Amygdala (tissue), 56 donors: ENCODE measurements at places on chromosomes 7 and 10.

DNA sequence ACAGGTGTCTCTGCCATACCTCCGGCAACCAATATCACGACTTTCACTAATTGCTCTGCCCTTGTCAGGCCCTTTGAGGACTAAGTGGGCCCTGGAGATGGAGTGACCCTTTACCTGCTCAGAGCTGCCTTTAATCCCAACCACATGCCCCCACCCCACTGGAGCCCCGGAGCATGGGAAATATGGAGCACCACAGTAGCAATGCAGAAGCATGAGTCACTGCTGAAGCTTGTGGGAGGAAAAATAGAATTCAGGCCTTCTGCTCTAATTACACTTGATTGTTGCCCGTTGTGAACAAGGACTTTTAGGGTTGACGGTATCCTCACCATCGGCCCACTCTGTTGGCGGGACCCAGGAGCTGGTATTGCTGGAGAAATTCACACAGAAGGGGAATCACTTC, 52.5 kb upstream of the FRMD4A start:
- DNase-seq, result no peak

DNA sequence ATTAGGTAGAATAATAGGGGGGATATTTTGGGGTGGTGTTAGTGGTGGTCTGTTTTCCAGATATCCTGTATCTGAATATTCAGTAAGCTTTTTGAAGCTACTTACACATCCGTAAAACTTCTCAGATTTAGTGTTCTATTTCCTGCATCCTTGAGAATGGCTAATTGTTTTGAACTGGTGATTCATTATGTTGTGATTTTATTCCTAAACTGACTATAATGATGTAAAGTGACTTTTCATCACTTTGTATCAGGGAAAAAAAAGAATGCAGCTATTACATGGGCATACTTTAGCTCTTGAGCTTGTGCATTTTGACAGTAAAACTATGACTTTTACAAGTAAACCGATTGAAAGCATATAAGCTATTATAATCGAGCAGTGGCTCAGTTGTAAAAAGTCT, 18.2 kb downstream of the WAC start:
- no peak for DNase-seq

DNA sequence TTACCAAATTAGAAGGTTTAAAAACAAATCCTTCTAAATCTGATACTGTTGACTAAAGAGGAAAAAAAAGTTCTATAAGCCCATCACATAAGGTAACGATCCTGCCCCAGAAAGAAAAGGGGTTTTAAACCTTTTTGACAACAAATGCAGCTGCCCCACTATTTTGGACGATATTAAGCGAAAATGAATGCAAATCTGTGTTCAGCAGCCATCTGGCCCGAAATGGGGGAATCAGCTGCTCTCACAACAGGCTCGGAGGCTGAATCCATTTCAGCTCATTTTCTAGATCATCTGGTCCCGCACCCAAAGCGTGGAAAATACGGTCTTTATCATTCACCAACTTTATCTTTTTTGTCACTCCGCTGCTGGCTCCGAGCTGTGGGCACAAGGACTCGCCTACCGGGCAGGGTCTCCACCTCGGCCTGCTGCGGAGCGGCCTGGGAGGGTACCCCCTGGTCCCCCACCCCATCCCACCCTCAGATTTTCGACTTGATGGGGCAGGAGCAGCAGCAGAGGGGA, 2.4 kb upstream of the EBF3 start:
- no peak for DNase-seq

GRCh38 chr10:88918191-88918905, 34.2 kb downstream of the ACTA2 start:
- DNase-seq, result no peak

GRCh38 chr7:27399791-27400567, 157.4 kb downstream of the EVX1 start:
- DNase-seq, result no peak

GRCh38 chr7:139943401-139943800, 114.3 kb downstream of the TBXAS1 start:
- DNase-seq, result no peak

GRCh38 chr7:25026156-25026555, 46.2 kb upstream of the OSBPL3 start:
- DNase-seq, result no peak

DNA sequence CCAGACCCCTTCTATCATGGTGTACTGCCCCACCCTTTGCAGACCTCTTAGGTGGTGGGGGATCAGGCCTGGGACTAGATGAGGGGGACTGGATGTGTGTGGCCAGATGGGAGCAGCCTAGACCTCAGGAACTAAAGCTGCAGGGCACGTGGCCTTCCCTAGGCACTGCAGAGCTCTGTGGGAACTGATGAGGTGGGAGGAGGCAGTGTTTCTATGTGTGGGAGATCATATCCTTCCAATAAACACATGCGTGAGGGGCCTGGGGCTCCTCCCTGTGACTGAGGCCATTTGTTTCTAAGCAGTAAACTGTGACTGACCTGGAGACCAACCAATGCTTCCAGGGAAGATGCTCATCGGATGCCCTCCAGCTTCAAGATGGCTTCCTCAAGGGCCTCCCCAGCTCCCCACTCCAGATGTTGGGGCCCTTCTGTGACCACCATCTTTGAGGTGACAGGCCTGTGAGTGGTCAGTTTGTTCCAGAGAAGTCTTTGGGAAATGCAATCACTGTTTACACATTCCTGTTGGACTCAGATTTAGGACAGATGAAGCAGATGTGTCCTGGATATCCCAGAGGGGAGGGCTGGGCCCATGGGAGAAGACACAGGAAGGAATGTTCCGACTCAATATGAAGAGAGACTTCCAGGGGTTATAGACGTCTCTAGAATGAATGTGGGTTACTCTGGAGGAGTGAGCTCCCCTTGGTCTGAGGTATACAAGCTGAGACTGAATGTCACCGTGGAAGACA, 23.6 kb upstream of the ZCCHC24 start:
- no peak for DNase-seq

DNA sequence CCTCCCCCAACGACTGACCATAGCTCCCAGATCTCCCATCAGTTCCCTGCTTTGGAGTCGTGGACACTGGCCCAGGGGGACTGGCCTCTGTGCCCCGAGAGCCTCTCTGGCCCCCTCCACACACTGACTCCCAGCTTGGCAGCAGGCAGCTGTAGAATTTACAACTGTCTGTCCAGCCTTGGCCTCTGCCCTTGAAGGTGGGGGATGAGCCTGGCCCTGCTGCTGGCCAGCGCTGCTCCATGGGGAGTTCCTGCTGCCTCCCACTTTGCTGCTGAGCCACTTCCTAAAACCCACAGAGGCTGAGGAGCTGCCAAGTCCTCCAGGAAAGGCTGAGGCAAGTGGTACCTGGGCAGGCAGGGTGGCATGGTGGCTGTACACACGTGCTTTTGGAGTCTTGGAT, 147.1 kb downstream of the WDR11 start:
- no peak for DNase-seq

DNA sequence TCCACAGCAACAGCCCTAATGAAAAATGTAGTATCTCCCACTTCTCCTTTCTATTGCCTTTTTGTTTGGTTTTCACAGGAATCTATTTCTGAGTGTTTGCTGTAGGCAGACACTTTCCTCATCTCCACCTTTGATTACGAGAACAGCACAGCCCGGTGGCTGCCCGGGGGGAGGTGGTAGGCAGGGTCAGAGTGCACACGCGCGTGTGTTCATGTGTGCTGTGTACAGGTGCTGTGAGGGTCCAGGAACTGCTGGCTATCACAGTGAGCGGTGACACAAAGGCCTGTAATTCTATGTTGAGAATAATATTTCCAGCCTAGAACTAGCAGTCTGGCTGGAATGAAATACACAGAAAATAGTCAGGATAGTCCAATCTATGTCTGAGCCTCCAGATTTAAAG, 212.8 kb downstream of the ADARB2 start:
- DNase-seq, result no peak

GRCh38 chr10:101725296-101726114, 30.5 kb upstream of the FBXW4 start:
- no peak for DNase-seq

- DNase-seq, result no peak
Observed at GRCh38 chr10:29112827-29113615, 175.8 kb upstream of the LYZL1 start.

GRCh38 chr7:47313564-47313963, 268.3 kb downstream of the TNS3 start:
- DNase-seq, result no peak

DNA sequence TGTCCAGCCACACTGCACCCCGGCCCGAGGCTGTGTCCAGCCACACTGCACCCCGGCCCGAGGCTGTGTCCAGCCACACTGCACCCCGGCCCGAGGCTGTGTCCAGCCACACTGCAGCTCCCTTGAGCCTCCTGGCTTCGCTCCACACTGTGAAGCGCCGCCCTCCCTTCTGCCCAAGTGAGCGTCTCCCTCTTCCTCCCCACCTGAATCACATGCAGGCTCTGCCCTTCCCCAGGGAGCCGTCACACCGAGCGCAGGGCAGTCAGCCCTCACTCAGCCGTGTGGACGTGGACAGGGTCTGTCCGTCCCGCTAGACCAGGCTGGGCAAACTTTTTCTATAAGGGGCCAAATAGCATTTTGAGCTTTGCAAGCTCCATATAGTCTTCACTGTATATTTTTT, 27.6 kb downstream of the CFAP46 start:
- no peak for DNase-seq

- no peak for DNase-seq
Observed at GRCh38 chr7:19775578-19775977, 2.2 kb upstream of the TMEM196 start.

DNA sequence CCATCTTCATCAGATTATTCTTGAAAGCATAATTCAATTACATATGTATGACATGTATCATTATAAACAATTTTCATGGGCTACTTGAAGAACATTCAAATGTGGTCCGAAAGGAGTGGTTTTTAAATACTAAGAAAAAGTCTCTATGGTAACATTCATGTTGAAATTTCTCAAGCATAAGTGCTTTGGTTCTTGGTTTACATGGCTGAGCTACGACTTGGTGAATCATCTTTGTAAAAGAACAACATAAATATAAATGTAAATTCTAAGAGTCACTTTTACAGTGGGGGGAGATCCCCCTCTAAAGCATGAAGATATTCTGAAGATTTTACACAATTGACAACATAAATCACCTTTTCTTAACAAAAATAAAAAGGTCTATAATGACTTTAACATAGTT, 118.6 kb downstream of the MAGI2 start:
- DNase-seq, result no peak
